GM10248 (cell line): ENCODE measurements at places on chromosomes 16 and 17.

GRCh38 chr16:86414991-86415740 lies 95.2 kb upstream of the FOXF1 start:
- DNase-seq = no peak

DNA sequence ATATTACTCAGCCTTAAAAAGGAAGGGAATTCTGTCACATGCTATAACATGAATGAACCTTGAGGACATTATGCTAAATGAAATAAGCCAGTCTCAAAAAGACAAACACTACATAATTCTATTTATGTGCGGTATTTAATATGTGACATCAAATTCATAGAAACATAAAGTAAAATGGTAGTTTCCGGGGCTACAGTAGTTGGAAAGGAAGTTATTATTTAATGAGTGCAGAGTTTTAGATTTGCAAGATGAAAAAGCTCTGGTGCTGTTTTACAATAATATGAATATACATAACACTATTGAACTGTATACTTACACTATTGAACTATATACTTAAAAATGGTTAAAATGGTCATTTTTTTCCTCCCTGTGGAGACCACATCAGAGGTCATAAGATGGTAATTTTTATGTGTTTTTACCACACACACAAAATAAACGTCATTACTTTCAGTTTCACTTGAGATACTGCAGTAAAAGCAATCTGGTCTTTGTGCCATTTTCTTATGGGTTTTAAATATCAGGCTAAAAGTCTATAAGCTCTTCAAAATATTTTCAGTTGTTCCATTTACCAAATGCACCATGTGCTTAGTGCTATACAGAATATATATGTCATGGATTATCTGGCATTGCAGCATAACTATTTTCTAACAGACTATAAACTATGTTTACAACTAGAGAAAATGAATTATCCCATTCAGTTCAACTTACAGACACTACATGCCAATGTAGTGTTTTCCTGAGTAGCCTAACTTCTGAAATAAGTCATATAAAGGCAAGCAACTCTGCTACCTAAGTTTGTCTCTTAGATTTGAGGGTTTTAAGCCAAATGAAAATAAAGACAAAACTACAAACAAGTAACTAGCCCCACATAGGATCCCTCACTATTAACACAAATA lies 90.9 kb downstream of the SPAG9 start:
- peak; percentile 28 for DNase-seq

DNA sequence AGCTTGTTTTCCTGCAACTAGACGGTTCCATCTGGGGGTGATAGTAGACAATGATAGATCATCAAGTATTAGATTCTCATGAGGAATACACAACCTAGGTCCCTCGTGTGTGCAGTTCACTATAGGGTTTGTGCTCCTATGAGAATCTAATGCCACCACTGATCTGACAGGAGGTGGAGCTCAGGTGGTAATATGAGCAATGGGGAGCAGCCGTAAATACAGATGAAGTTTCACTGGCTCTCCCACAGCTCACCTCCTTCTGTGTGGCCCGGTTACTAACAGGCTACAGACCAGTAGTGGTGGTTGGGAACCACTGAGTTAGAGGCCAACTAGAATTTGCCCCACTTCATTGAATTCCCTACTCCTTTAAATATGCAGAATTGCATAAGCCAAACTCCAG lies 147.5 kb upstream of the HSBP1 start:
- no peak for DNase-seq

GRCh38 chr16:83990492-83990891 lies 22.4 kb downstream of the NECAB2 start:
- no peak for DNase-seq

DNA sequence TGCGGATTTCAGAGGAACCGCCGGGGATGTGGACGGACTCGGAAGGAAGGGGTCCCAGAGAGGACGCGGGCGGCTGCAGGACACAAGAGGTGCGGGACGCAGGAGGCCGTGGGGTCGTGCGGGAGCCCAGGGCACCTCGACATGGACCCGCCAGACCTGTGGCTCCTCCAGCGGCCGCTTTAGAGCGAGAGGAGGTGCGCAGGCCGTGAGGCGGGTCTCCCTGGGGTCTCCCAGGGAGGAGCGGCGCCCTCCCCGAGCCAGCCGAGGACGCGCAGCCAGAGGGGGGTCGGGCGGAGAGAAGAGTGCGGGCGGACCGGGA lies 6.8 kb upstream of the FLYWCH1 start:
- DNase-seq = no peak

DNA sequence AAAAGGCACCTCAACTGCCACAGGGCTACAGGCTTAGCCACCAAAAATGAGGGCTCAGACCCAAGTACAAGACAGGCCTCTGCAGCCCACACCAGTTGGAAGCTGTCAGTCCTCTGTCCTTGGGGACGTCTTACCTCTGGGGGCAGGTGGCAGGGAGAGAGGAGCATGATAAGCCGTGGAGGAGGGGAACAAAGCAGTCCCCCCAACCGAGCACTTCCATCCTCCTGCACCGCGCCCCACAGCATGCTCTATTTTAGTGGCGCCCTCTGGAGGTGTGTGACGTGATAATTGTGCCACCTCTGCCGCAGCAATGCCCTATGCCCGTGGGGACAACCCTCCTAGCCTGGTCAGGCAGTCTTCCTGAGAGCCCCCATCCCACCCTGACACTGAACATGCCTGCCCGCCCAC lies 13.6 kb downstream of the G6PC3 start:
- peak; percentile 42 for DNase-seq

DNA sequence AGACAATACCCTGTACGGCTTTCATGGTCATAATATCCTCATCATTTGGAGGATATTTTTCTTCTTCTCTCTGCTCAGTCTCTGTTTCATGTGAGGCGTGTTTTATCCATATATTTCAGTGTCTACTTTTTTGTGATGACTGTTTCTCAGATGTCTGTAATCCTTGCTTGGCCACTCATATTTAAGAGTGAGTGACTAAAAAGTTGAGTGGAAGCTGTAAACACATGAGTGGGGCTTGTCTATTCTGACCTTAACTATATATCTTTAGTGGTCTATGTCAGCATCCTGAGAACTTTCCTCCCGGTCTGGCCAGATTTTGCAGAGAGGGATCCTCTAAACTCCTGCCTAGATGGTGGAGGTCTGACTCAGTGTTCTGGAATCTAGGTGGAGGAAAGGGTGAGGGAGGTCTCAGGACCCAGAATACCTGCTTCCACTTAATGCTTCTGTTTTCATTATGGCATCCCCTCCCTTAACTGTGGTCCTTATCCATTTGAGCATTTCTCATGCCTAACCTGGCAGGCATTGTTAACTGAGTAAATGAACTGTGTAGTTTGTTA lies 6.0 kb downstream of the DDX19B start:
- DNase-seq = no peak

DNA sequence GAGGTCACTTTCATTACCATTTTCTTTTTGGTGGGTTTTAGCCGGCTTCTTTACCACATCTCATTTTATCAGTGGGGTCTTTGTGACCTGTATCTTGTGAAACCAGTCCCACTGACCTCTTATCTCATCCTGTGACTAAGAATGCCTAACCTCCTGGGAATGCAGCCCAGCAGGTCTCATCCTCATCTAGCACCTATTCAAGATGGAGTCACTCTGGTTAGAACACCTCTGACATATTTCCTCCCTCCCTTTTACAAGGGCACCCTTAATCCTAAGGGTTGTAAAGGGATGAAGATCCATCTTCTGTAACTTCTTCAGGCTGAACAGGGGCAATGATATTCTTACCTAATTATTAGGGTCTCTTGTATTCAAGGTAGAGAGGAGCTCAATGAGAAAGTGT lies 107.9 kb upstream of the HAS3 start:
- no peak for DNase-seq

DNA sequence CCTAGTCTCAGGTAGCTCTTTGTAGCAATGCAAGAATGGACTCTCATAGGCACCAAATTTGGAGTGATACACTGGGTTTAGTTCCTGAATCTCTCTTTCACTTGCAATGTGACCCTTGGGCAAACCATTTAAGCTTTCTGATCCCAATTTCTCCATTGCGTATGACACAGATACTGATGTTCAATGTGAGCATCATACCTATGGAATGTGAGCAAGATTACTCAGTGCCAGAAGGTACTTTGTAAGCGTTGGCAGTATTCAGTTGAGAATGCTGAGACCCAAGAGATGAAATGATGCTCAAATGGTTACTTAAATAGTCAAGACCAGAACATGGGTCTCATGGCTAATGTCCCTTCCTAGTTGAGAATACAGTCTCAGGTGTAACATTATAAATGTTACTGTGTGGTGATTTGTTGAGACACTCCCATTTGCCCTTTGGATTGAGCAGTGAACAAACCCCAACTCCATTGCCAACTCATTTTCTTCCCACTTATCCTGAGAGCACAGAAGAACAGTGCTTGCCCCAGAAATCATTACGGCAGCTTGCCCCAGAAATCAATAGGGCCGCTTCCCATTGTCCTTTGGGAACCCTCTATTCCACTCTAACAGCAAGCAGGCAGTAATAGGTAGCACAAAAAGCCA lies 134.1 kb downstream of the SOX9 start:
- DNase-seq = no peak

- DNase-seq = no peak
These were observed 235.1 kb upstream of the NLRP1 start for GRCh38 chr17:5819396-5819795.

DNA sequence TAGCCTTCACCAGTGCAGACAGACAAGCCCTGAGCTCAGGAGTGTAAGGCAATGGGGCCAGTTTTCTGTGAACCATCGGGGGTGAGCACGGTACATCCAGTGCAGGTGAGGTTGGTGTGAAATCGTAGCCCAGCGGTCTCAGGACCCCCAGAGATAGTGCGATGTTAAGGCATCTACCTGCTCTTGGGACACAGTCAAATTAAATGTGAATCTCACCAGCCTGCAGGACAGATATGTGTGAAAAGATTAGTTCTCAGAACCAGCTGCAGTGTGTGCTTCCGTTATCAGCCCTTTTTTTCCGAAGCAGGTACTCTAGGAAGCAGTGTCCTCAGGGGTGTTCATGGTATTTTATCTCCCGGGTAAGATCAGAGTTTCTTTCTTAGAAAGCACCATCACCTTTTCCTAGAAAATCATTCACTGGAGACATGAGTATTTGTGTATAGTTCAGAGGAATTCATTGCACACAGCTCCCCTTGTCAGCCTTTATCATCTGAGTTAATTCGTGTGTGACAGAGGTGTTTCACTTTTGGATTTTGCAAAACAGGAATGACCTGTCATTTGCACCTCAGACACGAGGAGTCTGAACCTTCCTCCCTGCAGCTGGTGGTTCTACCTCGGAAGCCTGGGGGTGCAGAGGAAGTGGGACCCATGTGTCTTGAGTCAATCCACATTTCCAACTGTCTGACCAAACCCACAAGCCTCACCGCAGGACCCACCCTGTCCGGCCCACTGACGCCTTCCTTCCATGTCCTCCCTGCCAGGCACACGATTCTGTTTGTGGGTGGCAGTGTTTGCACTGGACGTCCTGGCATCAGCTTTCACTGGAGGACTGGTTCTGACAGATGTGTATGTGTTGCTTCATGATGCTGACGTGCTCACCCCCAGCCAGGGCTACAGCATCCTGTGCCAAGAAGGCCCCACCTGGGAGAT lies 107.8 kb downstream of the CLEC16A start:
- DNase-seq = peak; percentile 71

DNA sequence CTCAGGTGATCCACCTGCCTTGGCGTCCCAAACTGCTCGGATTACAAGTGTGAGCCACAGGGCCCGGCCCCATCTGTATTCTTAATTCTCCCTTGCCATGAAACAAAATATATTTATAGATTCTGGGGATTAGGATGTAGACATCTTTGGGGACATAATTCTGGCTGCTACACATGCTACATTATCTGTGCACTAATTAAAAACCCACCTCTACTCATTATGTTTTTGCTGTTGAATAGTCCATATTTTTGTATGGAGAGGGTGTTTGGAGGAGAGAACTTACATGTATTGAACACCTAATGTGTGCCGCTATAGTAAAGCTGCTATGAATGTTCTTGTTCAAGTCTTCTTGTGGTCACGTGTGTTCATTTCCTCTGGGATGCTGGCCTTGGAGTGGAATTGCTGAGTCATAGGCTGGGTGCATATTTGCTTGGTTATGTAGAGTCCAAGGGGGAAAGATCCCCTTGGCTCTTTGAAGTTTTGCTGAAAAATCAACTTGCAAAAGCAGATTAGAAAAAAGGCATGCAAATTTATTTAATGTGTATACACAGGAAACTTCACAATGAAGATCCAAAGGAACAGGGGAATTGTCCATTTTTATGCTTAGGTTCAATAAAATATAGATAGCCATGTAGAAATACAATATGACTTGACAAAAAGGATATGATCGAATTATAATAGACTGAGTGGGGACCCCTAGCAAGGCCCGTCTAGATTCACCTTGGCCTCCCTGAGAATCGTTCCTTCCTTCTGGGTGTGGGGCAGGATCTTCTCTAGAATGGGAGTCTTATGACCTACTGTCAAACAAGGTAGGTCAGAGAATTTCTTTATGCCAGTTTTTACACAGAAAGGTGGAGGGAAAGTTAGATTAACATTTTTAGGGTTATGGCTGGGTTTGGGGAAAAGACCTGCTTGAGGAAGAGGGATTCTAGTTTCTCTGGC lies 42.1 kb upstream of the GPRC5B start:
- no peak for DNase-seq

DNA sequence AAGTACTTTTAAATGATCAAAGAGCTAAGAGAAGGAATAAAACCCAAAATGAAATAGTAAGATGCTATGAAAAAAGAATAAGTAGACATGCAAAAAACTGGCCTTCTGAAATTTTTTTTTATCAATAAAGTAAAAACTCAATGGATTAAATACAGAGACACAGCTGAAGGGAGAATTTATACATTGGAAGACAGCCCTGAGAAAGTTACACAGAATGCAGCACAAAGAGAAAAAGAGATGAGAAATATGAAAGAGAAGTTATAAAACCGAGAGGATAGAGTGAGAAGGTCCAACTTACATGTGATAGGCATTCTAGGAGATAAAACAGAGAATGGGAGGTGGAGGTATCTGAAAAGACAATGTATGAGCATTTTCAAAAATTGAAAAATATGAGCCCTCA lies 57.0 kb downstream of the MARF1 start:
- no peak for DNase-seq

- no peak for DNase-seq
These were observed 21.4 kb upstream of the NKD1 start for GRCh38 chr16:50526796-50527195.

- no peak for DNase-seq
These were observed 10.9 kb upstream of the IL34 start for GRCh38 chr16:70635336-70636016.

DNA sequence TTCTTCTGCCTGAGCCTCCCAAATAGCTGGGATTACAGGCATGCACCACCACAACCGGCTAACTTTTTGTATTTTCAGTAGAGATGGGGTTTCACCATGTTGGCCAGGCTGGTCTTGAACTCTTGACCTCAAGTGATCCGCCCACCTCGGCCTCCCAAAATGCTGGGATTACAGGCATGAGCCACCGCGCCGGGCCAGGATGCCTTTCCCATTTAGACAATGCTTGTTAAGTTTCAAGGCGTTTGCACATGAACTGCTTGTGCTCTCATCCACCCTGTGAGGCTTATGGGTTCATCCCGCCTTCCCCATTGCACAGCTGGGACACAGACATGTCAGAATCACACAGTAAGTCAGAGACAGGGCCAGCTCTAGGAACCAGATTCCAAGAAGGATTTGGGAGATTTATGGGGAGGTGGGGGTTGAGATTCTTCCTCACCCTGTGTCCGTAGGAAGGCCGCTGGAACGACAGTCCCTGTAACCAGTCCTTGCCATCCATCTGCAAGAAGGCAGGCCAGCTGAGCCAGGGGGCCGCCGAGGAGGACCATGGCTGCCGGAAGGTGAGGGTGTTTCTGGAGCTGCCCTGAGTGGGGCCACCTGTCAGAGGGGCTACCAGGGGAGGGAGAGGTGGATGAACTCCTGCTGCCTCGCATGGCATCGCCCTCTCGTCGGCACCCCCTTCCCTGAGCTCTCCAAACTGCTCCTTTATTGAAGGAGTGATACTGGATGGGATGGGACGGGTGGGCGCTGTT lies 46.3 kb downstream of the MRC2 start:
- DNase-seq = no peak

GRCh38 chr16:69260506-69260905 lies 50.6 kb upstream of the VPS4A start:
- no peak for DNase-seq
